ENCODE measurements at places on chromosomes 11 and 22.

DNA sequence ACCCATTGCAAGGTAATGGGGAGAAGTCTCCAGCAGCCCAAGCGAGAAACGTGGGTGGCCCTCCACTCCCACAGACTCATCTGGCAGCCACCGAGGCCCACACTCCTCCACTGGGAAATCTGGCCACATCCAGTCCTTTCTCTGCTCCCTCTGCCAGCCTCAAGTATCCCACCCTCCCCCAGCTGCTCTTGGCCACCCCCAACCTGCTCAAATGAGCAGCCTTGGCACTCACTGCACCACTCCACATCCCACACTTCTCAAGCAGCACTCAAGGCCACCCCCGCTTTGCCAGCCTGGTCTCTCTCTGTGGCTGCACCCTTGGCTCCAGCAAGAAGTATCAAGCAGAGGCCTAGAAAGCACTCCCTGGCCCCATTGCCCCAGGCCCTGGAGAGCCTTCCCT lies 28.2 kb downstream of the SLC22A12 start:
- DNase-seq = no peak

GRCh38 chr11:43996318-43996717 lies 51.5 kb upstream of the ACCSL start:
- DNase-seq = no peak

DNA sequence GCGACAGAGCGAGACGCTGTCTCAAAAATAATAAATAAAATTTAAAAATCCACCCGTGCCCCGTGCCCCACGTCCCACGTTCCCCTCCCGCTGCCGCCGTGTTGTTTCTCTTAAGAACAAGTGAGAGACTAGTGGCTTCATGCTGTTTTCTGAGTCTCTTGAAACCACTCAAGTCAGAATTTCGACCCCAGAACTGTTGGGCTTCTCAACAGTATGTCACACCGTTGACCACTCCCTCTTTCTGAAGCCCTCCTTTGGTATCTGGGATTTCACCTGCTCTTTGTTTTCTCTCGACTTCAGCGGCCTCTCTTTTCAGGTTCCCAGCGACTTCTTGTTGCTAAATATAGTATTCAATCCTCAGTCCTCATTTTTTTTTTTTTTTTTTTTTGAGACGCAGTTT lies 974 bp downstream of the PPIL2 start:
- no peak for DNase-seq

- DNase-seq = no peak
Measured at GRCh38 chr11:128766591-128767081, 72.8 kb downstream of the FLI1 start.

GRCh38 chr11:103808252-103808651 lies 228.2 kb upstream of the DDI1 start:
- no peak for DNase-seq

- no peak for DNase-seq
Measured at GRCh38 chr22:27534720-27535125, 266.8 kb downstream of the MN1 start.

DNA sequence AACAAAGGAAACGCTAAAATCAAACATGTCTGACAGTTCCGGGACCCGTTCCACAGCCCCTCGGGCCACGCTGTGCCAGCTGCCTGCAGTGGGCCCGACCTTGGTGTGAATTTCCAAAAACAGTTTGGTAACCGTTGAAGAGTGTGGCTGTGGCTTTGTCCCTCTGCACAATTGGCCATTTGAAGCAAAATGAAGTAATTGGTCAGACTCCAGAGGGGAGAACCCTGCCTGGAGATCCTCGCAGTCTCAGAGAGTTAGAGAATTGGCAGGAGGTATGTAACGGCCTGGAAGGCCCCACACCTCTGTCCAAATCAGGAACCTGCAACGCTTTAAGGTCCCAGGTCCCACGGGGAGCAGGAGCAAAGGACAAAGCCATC lies 26.3 kb downstream of the TRMU start:
- DNase-seq = no peak

GRCh38 chr11:113247221-113247620 lies 67.2 kb upstream of the TTC12 start:
- no peak for DNase-seq

- DNase-seq = no peak
Measured at GRCh38 chr11:44832452-44832851, 105.7 kb downstream of the TSPAN18 start.

GRCh38 chr11:128334311-128335044 lies 252.9 kb downstream of the ETS1 start:
- no peak for DNase-seq

DNA sequence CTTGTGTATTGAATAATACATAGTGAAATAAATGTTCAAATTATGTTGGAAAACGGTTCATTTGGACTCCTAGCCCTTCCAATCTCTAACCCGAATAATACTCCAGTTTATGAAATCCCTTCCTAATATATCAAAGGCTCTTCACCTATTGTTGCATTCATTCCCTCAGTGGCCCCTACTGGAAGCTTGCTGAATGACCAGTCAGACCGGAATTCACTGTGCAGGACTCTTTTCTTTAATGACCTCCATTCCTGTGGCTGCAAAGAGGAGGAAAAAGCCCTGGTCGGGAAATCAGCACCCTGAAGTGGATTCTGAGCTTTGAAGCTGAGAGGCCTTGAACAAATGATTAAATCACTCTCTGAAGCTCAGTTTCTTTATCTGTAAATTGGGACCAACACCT lies 19.1 kb upstream of the RCN1 start:
- peak; percentile 68 for DNase-seq

- no peak for DNase-seq
Measured at GRCh38 chr11:2827256-2827655, 58.3 kb downstream of the CDKN1C start.

DNA sequence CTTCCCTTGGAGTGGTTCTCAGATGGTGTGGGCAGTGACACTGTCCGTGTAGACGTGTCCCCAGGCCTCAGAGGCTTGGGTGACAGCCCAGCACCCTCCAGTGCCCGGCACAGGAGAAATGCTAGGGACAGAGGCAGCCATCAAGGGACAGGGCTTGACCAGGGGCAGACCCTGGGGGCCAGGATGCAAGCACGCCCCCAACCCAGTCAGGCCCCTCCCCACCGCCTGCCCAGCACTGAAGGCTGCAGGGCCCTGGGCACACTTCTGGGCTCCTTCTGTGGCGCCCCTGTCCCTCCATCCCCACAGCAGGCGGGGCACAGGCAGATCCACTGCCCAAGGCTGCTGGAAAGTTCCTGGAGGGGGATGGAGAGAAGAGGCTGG lies 11.1 kb downstream of the IGF2 start:
- DNase-seq = no peak

GRCh38 chr11:73249304-73249703 lies 22.8 kb upstream of the P2RY6 start:
- peak; percentile 56 for DNase-seq

- DNase-seq = no peak
Measured at GRCh38 chr22:29637181-29637580, 33.7 kb downstream of the NF2 start.

DNA sequence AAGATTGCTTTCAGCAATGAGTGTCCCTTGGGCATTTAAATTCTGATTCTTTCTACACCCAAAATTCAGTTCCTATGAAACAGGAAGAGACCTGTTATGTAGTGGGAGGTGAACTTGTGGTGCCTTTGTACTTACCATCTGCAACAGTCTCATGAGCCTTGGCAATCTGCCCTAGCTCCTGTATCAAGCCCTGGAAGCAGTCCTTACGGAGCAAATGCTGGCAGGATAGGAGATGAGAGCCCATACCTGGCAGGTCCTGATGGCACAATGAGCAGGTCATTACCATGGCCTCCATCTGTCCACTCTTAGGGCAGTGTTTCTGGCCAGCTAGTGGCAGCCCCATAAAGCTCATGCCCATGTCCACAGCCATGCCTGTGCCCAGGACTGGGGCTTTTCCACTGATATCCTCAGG lies 10.8 kb downstream of the TRIM66 start:
- no peak for DNase-seq

DNA sequence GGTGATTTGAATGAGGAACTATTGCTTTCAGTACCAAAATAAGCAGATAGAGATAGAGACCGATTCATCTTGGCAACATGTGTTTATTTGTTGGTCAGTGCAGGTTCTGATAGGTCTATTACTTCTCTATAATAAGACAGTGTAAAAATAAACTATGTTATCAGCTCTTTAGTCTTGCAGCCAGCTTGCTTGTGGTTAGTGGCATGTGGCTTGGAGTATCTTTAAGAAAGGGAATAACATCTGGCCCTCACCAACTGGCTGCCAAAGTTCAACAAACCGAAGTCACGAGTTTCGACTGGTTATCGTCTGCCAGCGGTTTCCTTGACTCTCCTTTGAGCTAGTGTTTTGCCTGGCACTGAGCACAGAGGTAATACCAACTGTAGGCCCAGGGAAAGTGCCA lies 71.8 kb downstream of the CTTN start:
- peak; percentile 46 for DNase-seq

GRCh38 chr22:37241351-37242142 lies 2.5 kb downstream of the RAC2 start:
- DNase-seq = no peak

DNA sequence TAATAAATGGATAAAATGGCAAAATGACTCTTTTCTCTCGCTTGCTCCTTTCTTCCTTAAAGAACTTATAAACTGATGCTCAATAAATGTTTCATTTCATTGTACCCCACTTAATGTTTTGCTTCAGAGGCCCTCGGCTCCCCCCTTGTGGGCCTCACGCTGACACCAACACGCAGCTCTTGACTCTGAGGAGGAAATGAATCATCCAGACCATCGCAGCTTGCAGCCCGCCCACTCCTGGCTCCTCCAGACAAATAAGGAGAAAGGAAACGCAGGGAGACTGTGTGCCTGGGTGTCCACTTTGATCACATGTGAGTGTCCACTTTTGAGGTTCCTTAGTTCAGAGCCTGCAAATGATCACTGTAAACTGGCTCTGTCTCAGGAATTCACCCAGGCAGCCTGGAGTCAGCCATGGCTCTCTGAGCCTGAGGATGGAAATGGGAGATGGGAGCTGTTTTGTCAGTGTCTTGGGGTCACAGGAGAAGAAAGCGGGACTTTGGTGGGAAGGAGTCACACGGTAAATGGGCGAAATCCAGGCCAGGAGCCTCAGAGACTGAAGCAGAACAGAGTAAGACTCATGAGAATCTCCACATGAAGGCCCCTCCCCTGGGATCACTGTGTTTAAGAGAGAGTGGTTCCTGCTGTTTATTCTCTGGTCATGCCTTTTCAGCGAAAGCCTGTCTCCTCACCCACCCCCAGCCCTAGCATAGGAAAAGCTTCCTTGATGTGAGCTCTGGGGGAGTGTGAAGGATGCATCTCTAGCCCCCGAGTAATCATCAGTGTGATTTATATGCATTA lies 96.5 kb downstream of the CWC15 start:
- DNase-seq = peak; percentile 67

GRCh38 chr11:45859661-45860140 lies 12.4 kb downstream of the CRY2 start:
- DNase-seq = no peak

DNA sequence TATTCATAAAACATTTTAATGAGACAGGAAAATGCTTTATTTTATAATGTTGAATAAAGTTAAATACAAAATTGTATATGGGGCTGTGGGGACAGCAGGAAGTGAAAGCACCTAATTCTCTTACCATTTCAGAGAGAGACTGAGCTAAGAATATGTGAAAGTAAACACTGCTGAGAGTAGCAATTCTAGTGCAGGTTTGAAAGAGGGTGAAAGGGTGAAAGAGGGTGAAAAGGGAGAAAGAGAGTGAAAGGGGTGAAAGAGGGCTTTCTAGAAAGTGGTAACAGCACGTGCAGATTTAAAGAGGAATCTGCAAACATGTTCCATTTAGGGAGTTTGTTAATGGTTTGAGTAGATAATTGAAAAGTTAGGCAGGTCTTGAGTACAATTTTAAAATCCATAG lies 652.0 kb upstream of the CCDC90B start:
- no peak for DNase-seq

DNA sequence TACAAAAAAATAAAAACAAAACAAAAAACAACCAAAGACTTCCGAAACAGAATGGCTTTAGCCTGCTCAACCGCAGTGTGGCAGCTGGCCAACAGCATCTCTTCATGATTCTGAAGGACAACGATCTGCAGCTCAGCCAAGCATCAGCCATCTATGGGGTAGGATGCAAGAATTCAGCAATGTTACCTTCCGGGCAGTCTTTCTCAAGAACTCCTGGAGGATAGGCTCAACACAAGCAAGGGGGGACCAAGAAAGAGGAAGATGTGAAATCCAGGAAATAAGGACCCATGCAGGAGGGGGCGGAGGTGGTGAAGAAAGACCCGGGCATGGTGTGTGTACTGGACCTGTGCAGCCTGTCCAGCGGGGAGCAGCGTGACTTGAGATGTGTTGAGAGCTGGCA lies 3.5 kb upstream of the TSPO start:
- DNase-seq = no peak

DNA sequence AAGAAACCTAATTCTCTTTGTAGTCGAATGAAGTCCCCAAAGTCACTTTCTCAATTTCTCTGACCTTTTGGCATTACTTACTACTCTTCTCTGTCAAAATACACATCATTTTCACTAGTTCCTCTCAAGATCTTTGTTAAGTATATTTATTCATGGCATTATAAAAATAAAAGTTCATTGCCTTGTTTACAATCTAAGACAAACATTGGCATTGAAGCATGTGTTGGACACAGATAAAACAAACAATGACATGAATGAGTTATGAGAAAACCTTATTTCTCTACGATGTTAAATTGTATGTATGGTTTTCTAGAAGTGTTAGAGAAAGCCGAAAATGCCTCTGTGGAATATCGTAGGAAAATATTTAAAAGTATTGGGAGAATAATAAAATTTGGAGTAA lies 8.6 kb upstream of the OR51G1 start:
- DNase-seq = no peak

DNA sequence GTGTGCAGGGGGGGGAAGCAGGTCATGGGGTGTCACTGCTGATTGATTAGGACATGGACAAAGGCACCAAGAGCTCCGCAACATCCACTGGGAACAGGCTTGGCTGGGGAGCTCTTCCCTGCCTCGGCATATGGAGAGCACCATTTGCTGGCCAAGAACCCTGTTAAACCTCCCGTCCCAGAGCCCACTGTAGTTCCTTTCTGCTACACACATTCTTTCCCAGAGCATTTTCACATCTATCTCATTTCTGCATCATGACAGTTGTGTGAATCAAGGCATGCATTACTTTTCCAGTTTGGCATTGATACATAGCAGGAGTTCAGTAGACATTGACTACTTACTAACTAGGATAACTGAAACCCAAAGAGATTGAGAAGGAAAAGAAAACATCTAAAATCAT lies 333.4 kb upstream of the B3GAT1 start:
- no peak for DNase-seq

GRCh38 chr11:61752117-61752924 lies at the start of gene MYRF:
Gene MYRF (plus strand): TSS chr11:61752636. CDS start chr11:61752745, 109 bp downstream.
- peak; percentile 38 for DNase-seq

GRCh38 chr11:115629456-115630015 lies 125.3 kb upstream of the CADM1 start:
- no peak for DNase-seq

GRCh38 chr11:95500466-95500865 lies 269.5 kb upstream of the SESN3 start:
- DNase-seq = no peak

Data from SK-MEL-5 (cell line).